ENCODE measurements at places on chromosomes 13 and 19.

DNA sequence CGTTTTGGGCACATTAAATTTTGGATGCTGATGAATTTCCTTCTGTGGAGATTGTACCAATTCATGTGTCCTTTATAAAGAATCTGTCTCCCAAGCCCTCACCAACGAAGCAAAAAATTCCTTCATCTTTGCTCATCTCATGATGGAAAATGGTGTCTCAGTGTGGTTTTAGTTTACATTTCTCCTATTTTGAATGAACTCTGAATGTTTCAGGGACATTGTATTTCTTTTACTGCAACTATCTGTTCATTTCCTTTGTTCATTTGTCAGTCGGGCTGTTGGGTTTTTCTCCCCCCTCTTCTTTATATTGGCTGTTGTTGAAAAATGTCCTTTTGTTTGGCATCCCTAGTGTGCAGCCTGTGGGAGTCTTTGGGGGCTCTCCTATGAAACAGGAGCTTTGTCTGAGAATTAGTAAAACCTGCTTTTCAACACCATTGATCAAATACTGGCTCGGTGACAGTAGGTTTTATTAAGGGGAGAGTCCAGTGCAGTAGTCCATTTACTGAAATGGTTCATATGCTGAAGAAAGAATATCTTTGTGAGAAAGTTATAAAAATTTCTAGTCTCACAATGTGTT, 91.3 kb upstream of the C1QTNF9B start:
- DNase-seq: no peak

GRCh38 chr19:12757544-12758274, 6.1 kb downstream of the BEST2 start:
- DNase-seq: no peak

DNA sequence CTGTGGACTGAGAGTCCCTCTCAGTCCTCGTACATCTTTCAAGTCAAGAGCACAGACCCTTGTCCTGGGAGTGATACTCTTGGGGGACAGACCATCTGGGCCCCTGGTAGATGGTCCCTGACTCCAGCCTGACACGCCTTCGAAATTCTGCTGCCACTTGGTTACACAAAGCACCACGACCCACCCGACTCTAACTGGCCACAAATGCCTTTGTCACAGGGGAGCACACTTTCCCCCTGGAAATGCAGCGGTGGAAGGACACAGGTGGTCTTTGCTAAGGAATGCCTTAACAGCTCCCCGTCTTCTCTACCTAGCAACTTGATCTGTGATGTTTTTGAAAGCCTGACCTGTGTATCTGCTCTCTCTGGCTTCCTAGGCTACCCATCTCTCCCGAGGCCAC, 13.8 kb upstream of the DHRS12 start:
- DNase-seq: no peak

- DNase-seq: no peak
Measured at GRCh38 chr13:19766591-19766990, 16.2 kb downstream of the PSPC1 start.

DNA sequence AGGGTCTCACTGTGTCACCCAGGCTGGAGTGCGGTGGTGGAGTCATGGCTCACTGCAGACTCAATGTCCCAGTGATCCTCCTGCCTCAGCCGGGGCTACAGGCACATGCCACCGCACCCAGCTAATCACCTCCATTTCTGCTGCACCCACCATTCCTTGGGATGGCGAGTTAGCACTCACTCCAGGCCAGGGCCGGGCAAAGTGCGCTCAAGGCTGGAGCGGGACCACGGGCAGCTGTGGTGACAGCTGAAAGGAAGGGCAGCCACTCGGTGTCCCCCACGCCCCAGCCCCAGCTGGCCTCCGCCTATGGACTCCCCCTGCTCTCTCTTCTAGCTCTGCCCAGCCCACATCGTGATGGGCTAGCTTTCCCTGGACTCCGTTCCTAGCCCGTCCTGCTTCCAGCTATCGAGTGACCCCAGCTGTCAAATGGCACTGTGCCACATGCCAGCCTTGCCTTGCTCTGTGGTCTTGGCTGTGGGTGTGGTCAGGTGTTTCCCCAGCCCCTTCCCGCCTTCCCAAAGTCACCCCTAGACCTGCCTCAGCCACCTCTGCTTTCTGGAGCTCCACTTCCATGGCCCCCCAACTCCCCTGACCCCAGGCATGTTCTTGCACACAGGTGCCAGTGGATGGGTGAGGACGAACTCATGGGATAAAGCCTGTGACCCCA, 4.1 kb downstream of the MICOS13 start:
- DNase-seq: no peak

DNA sequence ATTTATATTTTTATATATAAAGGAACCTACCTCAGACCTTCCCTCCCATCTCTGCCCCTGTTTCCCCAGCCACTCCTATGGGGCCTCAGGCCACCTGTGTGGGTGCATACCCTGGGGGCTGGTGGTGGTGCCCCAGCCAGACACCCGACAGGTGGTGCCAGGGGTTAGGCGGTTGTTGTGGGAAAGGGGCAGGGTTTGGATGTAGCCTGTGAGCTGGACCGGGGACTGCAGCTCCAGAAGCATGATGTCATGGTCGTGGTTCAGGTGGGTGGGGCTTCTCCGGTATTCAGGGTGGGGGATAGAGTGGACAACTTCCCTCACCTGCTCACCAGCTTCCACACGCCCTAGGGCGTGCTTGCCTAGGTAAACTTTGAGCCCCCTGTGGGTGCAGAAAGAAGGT, 5.2 kb downstream of the KLK13 start:
- DNase-seq: no peak

GRCh38 chr19:38695317-38695683, 47.9 kb downstream of the ACTN4 start:
- no peak for DNase-seq

GRCh38 chr13:114130837-114131582, 1.4 kb downstream of the RASA3 start:
- DNase-seq: peak; percentile 51

GRCh38 chr13:25943658-25944057, 108.2 kb downstream of the SHISA2 start:
- no peak for DNase-seq

DNA sequence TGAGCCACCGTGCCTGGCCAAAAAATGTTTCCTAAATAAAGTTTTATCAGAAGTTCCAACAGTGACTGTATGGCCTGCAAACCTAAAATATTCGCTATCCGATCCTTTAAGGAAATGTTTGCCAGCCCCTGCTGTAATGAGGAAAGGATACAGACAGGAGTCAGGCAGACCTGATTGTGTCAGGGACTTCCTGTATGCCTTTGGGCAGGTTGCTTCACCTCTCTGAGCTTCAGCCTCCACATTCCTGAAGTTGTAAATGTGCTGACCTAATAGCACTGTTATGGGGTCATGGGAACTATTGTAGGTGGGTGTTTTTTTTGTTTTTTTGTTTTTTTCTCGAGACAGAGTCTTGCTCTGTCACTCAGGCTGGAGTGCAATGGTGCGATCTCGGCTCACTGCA, 6.2 kb downstream of the ABHD8 start:
- no peak for DNase-seq

DNA sequence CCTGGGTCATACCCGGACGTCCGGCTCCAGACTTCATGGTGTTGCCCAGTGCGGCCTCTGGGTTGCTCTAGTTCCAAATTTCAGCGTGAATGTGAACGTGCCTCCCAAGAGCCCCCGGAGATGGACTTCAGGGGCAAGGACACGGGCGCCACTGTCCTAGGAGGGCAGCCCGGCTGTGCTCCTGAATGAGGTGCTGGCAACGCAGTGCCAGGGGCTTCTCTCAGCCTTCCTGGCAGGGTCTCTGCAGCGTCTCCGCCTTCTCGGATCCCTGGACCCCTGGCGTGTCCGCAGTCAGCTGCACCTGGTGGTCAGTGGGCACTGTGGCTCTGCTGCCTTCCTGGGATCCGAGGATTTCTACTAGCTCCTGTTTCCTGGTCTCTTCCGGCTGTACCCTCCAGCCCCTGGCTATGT, 101.7 kb upstream of the MCF2L start:
- DNase-seq: no peak

GRCh38 chr13:82827724-82828123, 1054.5 kb downstream of the SLITRK1 start:
- DNase-seq: no peak

DNA sequence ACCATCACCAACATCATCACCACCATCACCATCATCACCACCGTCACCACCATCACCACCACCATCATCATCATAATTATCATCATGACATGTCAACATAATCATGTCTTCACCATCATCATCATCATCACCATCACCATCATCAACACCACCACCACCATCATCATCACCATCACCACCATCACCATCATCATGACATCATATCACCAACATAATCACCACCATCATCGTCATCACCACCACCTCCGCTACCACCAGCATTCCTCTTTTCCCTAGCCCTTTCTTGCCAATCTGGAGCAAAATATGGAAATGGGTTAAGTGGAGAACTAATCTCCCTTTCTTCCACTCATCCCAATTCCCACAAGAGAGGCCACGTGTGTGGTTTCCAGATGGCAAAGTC, 1.1 kb upstream of the TTYH1 start:
- DNase-seq: no peak

- no peak for DNase-seq
Measured at GRCh38 chr19:11382898-11383705, 1.0 kb downstream of the EPOR start.

DNA sequence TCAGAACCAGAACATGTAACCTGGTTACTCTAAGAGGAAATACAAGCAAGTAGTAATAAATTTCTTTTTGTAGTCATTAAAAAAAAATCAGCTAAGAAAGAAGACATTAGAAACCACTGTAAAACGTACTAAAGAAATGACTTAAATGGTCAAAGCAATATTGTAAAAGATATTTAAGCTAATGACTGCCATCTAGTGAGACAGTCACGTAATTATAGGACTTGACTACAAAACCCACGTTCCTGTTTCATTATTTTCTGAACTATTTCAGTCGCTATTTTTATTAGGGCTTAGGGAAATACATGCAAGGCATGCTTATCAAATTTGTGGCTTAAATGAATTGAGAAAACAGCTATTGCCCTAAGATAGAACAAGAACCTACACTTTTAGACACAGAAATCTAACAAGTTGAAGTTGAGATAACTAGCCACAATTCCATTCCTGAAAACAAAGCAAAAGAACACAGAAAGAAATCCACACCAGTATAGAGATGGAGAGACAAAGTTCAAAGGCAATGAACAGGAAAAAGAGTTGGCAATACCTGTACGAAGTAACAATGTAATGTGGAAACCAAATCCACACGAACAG, 17.9 kb downstream of the ALG5 start:
- DNase-seq: no peak

- no peak for DNase-seq
Measured at GRCh38 chr13:102593466-102593865, 3.3 kb upstream of the TPP2 start.

GRCh38 chr13:57704031-57704430, 72.5 kb downstream of the PCDH17 start:
- no peak for DNase-seq

- DNase-seq: no peak
Measured at GRCh38 chr13:33379608-33380007, 94.1 kb upstream of the STARD13 start.

- no peak for DNase-seq
Measured at GRCh38 chr13:41332829-41333228, 21.8 kb downstream of the NAA16 start.

GRCh38 chr13:102687520-102687919, 7.3 kb downstream of the METTL21C start:
- DNase-seq: no peak

DNA sequence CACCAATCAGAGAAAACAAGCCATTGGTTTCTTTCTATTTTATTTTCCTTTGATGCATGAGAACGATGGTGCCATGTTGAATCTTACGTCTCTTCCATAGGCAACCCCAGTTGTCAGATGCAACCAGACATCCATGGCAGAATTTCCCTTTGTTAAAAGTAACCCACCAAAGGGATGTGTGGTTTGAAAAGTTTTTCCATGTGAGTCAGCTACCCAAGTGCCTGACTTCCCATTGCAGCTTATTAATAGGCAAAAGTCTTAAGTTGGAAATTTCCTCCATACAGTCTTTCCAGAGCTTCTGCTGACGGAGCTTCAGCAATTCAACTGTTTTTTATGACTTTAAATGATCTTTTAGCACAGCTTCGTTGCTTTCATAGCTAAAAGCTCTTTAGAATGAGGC, 73.8 kb upstream of the FAM216B start:
- DNase-seq: no peak

DNA sequence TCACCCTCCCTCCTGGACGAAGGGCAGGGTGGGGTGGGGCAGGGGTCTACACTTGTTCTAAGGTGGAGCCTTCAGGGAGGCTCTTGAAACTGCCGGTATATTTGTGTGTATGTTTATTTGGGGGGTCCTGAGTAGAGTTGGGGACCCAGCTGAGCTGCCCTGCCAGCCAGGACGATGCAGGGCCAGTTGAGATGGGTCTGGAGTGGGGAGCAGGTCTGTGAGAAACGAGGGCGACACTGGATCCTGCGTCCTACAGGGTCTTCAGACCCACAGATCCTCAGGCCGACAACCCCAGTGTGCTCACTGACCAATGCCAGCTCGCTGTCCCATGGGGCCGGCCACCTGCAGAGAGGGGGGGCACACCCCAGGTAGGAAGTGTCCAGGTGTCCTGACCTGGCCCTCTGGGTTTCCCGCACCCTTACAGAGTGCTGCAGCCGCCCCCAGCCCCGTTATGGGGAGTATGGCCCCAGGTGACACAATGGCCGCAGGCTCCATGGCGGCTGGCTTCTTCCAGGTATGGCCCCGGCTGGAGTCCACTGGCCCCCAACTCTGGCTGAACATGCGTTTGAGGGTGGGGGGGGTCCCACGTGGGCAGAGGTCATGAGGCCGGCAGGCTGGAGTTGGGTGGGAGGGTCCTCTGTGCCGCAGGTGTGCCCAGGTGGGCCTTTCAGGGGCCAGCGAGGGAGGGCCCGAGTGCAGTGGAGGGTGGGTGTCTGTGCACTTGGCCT, 7.4 kb downstream of the ISYNA1 start:
- DNase-seq: no peak

DNA sequence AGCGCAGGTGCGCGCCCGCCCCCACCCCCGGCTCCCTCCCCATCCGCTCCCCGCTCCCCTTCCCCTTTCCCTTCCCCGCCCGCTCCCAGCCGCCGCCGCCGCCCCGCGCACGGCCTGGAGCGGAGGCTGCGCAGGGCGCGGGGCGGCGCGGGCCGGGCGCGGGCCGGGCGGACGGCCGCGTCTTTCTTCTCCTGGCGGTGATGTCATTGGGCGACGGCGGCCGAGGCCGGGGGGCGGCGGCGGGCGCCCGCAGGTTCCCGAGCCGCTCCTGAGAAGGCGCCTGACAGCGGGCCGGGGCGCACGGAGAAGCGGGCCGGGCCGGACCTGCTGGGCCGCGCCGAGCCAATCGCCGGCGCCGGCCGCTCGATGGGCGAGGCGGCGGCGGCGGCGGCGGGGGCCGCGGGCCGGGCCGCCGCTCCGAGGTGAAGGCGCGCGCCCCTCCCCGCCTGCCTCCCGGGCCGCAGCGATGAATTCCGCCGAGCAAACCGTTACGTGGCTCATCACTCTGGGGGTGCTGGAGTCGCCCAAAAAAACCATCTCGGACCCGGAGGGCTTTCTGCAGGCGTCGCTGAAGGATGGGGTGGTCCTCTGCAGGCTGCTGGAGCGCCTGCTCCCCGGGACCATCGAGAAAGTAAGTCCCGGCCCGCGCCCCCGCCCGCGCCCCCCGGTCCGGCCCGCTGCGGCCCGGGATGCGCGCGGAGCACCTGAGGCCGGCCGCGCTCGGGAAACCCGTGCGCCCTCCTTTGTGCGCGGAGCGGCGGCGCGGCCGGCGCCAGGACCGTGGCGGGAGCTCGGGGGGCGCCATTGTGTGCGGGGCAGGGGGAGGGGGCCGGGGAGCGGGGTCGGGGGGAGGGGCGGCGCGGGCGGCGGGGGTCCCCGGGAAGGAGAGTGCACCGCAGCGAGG, at the start of gene ARHGEF7:
Gene ARHGEF7 (plus strand): TSS at position 250 of the 904 bp plus-strand sequence. CDS start 217 bp downstream, at position 467.
- DNase-seq: no peak
